Fibroblast of lung (primary cell): ENCODE measurements at places on chromosomes 12 and 14. TPM values are rescaled to one million over a fixed set of nuclear protein-coding genes. Genes with fewer than 3 reads are reported as not detected.

Gene GPR65
- under 0.01 and 0.17 TPM in 2 replicates for total RNA-seq

Gene ETFRF1
- total RNA-seq = 13.9 and 17.3 TPM in 2 replicates

Gene CAMKK2
- total RNA-seq = 13.1 and 19.3 TPM in 2 replicates

Gene KCNH5
- 0.83 and 1.0 TPM in 2 replicates for total RNA-seq

Gene IRAK3
- total RNA-seq = 7.4 and 11.1 TPM in 2 replicates

Gene DHH
- under 0.01 TPM in 2 replicates for total RNA-seq

Gene MYF5
- not detected in 2 replicates for total RNA-seq

Gene AMDHD1
- under 0.01 and 0.33 TPM in 2 replicates for total RNA-seq

Gene SELPLG
- 0.51 and 1.5 TPM in 2 replicates for total RNA-seq

Gene CCDC175
- not detected in 2 replicates for total RNA-seq

Gene SLC10A1
- total RNA-seq = not detected in 2 replicates

Gene TEX52
- total RNA-seq = not detected in 2 replicates

Gene ADIPOR2
- total RNA-seq = 29.8 and 46.1 TPM in 2 replicates

Gene C14orf132
- total RNA-seq = 41.1 and 48.6 TPM in 2 replicates

Gene CD69
- not detected in 2 replicates for total RNA-seq

Gene PPFIA2
- total RNA-seq = 0.26 and 2.1 TPM in 2 replicates

Gene CMA1
- total RNA-seq = not detected in 2 replicates

Gene CIROP
- total RNA-seq = 0.17 and 1.0 TPM in 2 replicates

Gene LRRIQ1
- under 0.01 TPM in 2 replicates for total RNA-seq

Gene SCNN1A
- under 0.01 and 0.26 TPM in 2 replicates for total RNA-seq

Gene KRT82
- total RNA-seq = not detected in 2 replicates

Gene EXOC3L4
- 0.26 and 0.50 TPM in 2 replicates for total RNA-seq
